ENCODE measurements at places on chromosomes 2 and 18.

- DNase-seq: no peak
Measured at GRCh38 chr18:52992041-52992440, 652.0 kb downstream of the DCC start.

DNA sequence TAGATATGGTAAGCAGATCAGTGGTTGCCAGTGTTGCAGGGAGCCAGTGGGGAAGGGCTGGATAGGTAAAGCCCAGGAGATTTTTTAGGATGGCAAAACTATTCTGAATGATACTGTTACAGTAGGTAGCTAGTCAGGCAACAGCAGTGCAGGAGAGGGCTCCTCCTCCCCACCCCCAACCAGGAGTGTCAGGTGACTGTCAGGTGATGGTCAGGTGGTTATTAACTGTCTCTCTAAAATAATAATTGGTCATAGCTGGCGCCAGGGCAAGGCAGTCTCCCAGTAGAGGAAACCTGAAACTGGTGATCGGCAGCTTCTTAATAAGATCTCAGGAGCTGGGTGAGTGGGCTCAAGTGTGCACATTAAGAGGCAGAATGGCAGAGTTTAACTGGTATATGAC, 201.6 kb upstream of the PARD3B start:
- no peak for DNase-seq

DNA sequence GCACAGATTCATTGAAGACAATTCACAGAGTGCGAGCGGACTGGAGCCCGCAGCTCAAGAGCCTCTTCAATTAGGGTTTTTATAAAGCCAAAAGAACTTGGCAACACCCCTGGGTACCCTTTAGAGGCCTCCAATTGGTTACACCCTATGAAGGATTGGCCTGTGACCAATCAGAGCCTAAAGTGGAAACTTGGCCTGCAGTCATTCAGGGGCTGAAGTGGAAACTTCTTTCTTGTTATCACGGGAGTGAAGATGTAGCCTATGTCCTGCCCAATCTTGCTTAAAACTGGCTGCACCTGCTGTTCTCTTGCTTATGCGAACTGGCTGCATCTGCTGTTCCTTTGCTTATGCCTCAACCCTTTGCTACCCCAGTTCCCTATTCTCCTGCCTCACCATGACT, 1.8 kb upstream of the HJURP start:
- DNase-seq: no peak

- DNase-seq: no peak
Measured at GRCh38 chr18:79488311-79489050, 92.8 kb downstream of the NFATC1 start.

DNA sequence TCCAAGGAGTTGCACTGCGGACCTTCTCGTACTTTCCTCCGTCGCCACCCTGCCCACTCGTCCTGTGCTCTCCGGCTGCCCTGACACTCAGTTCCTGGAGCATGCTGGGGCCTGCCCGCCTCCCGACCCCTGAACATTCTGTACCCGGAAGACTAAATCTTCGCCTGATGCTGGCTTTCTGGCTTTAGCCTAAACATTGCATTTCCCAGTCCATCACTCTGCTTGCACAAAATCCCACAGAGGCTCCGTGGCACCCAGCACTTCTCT, 550 bp upstream of the SFXN5 start:
- DNase-seq: peak; percentile 26

DNA sequence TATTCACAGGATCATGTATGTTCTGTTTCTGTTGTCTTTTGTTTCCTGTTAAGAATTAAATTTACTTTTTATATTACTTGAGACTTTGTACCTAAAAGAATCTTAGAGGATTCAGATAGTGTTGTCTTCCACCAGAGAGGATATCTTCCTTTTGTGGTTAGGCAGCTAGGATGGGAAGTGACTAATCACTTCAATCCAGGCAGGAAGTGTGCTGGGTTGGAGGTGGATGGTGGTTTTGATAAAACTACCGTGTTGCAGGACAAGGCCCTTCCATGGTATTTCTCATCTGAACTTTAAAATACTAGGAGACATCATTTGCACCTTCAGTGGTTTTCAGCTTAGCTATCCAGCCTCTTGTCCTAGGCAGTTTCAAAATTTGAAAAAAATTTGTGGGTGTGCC, 728.6 kb upstream of the CDH2 start:
- DNase-seq: no peak

- DNase-seq: no peak
Measured at GRCh38 chr18:79905993-79906392, 45.5 kb downstream of the SLC66A2 start.

DNA sequence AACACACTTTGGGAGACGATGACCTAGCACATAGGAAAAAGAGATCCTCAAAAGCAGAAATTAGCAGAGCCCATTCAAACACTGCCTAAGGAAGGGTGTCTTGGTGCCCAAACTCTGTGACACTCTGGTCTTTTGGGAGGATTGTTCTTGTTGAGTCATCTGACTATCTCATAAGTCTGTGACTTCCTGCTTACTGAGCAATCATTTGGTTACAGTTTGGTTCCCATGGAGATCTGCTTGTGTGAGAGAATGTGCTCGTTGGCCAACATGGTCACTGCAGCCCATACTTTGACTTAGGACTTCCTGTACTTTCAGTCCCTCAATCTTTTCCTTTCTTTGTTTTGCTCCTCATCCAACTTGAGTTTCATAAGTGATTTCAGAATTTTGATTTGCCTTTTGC, 602.9 kb downstream of the NYAP2 start:
- no peak for DNase-seq

DNA sequence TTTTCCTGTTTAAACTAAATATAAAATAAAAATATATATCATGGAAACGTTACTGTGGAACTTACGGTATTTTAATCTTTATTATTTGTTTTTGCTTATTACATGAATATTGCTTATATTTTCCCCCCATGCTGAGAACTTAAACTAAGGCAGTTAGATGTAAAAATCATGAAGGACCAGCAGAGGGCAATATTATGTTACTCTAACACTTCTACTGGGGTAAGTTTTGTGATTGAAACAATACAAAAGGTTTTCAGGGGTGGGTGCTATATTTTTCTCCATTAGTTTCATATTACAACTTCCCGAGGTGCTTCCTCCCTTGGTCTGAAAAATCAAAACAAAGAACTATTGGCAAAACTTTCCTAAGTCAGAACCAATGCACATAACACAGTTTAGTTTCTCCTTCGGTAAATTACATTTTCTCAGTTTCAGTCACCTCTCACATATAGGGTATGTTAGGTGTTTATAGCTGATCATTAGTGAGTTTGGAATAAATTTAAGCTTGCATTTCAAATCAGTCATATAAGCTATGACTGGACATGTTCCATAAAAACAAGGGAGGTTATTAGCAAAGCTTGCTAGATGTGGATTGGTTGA, 54.8 kb downstream of the ZNF407 start:
- DNase-seq: no peak

GRCh38 chr2:2731816-2732284, 400.8 kb upstream of the MYT1L start:
- no peak for DNase-seq

DNA sequence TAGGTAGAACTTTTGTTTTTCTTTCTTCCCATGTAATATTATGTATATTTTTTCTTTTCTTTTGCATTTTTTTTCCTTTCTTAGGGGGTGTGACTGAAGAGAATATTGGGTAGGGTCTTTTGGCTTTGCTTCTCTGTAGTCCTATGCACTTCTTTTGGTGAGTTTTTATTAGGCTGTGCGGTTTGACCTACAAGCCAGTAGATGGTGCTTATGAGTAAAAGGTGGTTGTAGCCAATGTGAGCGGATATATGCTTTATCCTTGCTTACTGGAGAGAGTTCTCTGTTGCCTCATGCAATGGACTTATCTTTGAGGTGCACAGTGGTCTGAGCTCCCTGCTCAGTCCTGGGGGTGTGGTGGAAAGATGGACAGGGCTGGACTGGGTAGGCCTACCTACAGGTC, 52.7 kb downstream of the DSEL start:
- DNase-seq: no peak

DNA sequence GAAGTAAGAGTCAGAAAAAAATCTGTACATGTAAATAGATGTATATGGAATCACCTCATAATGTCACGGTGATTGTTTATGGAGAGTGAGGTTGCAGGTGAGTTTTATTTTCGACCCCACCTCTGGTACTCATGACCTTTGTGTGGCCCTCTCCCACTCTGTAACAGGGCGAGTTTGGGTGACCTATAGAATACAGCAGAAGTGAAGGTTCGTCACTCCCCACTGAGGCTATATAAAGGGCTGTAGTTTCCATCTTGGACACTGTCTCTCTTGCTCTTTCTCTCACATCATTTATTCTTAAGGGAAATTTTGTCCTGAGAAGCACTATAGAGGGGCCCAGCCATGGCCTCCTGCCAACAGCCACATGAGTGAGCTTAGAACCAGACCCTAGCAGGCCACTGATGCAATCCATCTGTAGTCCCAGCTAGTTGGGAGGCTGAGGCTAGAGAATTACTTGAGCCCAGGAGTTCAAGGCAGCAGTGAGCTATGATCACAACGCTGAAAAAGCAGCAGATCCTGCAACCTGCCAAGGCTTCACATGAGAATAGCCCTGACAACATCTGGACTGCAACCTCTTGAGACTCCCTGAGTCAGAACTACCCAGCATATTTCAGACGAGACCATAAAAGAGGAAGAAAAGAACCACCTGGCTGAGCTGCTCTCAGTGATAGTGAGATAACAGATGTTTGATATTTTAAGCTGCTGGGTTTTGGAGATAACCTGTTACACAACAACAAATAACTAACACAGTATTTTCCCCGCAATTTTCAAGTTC, 74.3 kb upstream of the SLC1A4 start:
- no peak for DNase-seq

DNA sequence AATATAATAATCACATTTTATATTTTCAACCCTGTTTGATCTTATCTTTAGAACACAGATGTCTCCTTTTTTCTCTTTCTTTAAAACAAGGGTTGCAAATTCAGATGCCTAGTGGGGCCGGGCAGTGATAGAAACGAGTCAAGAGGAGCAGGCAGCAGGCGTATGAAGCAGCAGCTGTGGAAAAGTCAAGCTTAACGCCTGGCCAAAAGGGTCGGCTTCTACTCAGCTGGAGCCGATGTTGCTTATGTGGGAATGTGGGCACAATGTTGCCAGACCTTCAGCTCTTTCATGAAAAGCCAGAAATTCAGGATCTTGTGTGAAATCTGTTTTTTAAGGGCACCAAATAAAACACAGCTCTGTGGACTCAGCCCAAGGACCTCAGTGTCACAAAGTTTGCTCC, 642.7 kb downstream of the ARHGAP15 start:
- no peak for DNase-seq

DNA sequence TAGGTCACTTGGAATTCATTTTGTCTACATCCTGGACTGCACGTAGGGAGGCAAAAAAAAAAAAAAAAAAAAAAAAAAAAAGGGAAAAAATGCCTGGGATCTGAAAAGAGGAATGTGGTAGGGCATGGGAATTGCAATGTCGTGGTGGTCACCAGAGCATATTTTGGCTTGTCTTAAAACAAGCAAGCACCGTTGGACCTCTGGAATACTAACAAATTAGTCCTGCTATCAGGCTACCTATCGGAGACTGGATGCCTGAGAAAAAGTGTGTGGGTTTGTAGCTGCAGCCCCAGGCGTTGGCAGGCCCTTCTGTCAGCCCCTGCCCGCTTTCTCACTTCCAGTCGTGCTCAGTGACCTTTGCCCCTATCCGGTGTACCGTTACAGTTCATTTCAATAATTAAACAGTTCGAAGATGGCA, 588.5 kb upstream of the ZEB2 start:
- no peak for DNase-seq

- no peak for DNase-seq
Measured at GRCh38 chr18:59063912-59064311, 75.8 kb upstream of the SEC11C start.

GRCh38 chr2:211751848-211752247, 786.8 kb downstream of the ERBB4 start:
- DNase-seq: no peak

GRCh38 chr2:79101024-79101423, 13.2 kb upstream of the REG1B start:
- no peak for DNase-seq

DNA sequence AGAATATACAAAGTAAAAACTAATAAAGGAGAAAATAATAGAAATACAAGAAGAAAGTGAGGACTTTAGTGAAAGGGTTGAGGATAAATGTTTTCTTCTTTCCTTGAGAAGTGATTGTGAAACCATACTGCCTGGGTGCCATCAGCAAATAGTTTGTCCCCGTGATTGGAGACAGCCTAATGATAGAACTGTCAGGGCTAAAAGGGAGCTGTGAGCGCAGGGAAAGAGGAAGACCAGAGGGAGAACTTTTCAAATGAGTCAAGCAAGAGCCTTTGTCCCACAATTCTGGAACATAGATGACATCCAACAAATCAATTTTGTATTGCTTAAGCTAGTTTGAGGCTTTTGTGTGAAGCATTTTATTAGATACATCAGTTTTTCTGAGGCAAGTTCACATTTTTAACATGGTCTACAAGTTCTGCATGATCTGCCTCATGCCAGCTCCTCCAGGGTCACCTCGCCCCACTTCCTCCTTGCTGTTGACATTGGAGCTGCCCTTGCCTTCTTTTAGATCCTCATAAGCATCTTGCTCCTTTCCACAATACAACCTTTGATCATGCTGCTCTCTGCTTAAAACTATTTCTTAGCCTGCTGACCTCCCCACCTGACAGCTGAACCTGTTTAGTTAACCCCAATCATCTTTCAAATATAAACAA, 213.4 kb upstream of the REG3G start:
- DNase-seq: no peak

DNA sequence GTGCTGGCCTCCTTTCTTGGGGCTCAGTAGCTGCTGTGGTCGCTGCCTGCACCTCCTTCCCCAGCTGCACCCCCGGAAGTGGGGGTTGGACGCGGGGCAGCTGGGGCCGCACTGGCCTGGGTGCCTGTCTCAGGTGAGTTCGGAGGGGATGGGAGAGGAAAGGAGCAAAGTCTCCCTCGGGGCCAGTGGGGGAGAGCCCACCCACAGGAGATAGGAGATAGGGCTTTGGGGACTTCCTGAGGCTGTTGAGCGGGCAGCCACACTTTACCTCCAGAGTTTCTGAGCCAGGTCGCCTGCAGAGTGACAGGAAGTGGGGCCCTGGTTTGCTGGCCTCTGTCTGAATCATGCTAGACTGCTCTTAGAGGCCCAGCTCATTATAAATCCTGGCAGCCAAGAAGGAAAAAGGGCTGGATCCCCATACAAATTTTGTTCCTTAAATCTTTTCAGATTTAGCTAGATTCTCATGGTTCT, 8.1 kb downstream of the MBP start:
- DNase-seq: peak; percentile 66

DNA sequence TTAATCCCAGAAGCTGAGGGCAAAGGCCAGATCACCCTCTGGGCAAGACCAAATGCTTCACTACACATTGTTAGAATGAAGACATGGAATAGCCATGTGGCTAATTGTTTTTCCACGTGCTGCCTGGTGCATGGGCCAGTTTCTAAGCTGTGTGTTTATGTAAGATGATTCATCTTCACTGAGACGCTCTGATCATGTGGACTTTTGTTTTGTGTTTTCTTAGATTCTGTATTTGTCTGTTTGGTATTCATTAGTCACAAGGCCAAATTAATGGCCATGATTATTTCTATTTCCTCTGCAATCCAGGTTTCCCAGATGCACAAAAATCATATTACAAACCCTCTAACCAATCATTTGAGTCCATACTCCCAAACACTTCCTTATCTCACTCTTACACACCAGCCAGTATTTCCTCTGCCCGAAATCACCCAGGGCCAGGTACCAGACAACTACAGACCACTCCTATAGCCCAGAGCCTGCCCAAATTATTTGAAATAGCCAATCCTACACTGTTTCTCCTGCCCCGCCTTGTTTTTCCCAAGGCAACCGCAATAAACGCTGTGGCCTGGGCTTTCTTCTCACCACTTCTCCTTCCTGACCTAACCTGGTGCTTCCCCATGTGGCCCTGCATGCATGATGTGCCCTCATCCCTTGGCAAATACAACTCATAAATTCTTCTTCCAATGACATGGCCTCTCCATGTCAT, 94.2 kb upstream of the SP3 start:
- DNase-seq: no peak

- no peak for DNase-seq
Measured at GRCh38 chr2:41483982-41484857, 563.6 kb upstream of the PKDCC start.
